Mesenchymal stem cell (in vitro differentiated cells and primary cell): ENCODE measurements at places on chromosomes 3 and 15.

DNA sequence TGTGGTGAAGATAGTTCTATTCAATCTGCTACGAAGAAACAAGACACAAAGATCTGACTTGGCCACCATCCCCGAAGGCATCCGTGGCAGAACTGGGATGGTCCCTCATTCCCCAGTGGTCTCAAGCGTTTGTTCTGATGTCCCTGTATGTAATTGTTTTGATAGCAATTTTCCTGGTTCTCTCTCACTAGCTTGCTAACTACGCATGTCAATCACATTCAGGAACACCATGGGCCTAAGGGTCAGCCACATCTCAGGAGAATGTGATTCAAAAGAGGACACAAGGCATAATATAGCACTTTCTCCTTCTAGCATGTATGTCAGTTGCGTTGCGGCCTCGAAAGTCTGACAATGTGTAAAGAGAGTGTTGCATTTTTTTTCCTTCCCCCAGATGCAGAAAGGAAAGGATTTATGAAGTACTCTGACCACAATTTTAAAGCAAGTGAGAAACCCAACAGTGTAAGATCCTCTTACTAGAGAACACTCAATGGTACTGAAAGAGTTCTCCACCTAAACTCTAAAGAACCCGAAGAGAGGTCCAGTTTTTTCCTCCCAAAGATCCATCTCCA lies 32.0 kb upstream of the TCF12 start:
- no peak for DNase-seq

DNA sequence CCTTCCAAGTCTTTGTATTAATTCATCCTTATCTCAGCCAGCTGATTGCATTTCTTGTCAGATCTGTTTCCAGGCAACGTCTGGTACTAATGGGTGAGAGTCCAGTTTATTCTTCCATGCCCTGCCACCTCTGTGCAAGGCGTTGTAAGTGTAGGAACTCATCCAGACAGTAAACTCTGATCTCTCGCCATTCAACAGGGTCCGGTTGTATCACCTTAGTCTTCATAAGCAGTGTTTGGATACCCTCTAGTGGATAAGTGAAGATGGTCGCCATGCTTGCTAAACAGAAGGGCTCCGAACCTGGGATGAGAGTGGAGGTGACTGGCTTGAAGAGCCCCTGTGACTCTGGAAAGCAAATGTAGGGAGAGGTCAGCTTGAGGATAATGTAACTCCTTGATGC lies 51.6 kb upstream of the CMTM7 start:
- DNase-seq, result peak; percentile 56

GRCh38 chr3:197750858-197751737 lies 1.4 kb downstream of the FYTTD1 start:
- peak; percentile 52 for DNase-seq

DNA sequence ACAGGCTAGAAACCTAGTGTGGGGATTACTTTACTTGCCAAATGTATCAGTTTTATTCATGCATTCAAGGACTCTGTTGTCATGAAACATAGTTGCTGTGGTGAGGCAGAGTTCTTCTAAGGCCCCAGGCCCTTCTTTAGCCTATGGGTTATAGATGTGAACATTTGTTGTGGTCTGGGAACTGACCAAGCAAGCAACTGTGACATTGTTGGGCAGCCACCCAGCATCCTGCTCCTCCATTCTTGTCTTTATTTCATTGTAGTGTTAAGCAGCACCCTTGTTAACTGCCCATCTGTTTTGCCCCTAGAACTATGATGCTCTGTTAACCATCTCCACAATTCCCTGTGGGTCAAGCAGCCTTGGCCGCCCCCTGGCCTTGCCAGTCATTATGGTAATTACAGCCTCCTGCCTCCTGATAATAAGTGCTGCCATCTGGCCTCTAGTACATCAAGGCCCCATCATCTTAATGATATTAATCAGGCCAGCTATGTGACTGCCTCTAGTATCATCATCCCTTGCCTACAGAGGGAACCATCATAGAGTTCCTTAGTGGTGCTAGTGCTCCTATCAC lies 12.2 kb upstream of the IFT57 start:
- DNase-seq, result no peak

DNA sequence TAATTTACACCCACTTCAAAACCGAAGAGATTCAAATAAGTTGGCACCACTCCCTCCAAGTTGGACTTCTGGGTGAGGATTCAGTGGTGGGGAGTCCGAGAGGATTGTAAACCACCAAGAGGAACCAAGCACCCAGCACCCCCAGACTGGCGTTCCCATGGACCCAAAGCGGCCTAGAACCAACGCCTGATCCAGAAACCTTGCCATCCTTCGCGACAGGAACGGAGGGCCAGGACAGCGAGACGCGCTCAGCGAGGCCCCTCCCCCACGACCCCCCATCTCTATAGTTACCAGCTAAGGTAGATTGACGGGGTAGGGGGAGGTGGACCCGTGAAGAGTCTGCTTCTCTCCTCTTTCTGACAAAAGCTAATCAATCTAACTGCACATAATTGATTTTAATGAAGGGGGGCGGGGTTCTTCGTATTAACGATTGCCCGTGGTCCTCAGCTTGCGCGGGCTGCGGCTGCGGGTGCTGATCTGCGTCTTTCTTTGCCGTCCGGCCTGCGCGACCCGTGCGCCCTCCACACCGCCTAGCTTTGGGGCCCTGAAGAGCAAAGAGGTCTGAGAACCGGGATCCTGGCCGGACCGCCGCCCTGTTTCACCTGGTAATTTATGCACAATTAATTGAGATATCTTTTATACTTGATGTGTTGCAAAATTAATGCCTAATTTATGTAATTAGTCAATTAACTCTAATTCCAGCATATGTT lies 10.9 kb upstream of the FOXB1 start:
- DNase-seq, result no peak

- DNase-seq, result no peak
Measured at GRCh38 chr3:94402126-94402525, 339.3 kb downstream of the NSUN3 start.

DNA sequence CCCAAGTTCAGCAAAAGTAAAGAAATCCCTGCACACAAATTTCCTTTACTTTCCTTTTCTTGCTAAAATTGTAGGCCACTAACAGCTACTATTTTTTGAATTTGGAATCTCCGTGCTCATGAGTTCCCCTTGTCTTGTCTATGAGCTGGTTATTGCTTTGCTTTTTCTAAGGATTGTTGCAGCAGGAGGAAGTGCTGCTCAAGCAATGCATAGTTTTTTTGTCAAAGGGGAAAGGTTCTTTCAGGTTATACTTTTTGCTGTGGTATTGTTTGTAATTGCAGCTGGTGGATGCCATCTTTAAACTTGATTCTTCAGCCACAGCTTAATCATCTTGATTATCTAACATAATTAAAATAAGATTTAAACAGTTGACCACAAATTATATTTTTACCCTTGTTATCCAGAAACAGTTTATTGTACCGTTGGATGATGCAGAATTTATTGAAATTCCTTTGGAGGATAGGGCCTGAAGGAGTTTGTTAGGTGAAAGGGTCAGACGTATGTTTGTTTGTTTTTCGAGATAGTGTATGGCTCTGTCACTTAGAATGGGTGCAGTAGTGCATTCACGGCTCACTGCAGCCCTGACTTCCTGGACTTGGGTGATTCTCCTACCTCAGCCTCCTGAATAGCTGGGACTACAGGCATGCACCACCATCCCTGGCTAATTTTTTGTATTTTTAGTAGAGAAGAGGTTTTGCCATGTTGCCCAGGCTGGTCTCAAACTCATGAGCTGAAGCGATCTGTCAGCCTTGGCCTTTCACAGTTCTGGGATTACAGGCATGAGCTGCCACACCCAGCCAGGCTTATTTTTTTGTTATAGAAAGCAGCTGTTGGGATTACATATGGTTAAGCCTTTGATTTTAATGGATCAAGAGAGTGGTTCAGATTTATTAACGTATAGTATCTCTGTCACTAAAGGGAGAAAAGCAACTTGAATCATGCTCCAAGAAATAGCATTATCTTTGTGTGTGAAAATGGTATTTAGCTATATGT lies 11.7 kb downstream of the MGA start:
- DNase-seq, result no peak
